Activated naive CD4-positive, alpha-beta T cell treated with anti-CD3 and anti-CD28 coated beads, Interleukin-2, amount 10 ng/mL, durations not matched to agents 5 hours and 36 hours (primary cell): ENCODE measurements at places on chromosomes 4 and X. TPM values are rescaled to one million over a fixed set of nuclear protein-coding genes. Genes with fewer than 3 reads are reported as not detected.

Gene HSFX3
- total RNA-seq = not detected

Gene CXCL11
- total RNA-seq = not detected

Gene TACR3
- not detected for total RNA-seq

Gene SLIT2
- not detected for total RNA-seq

Gene SFRP2
- not detected for total RNA-seq
